HepG2 (cell line): ENCODE measurements at places on chromosomes 5 and 9.

GRCh38 chr9:135982499-135983207, 21.5 kb upstream of the UBAC1 start:
- DNase-seq, result no peak

DNA sequence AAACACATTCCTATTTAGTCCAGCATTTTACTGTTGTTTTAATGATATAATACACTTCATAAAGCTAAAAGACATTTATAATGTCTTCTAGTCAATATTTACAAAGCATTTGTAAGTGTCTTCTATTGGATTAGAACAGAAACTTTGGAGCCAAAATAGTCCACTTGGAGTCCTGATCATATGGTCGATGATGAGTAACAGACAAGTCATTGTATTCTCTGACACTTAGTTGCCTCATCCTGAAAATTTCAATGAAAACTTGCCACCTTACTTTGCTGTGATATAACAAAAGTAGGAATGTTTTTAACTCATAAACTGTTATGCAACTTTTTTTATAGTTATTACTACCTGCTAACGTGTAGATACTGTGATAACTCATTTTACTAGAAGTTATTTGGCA, 132.5 kb downstream of the GABRB2 start:
- no peak for DNase-seq

DNA sequence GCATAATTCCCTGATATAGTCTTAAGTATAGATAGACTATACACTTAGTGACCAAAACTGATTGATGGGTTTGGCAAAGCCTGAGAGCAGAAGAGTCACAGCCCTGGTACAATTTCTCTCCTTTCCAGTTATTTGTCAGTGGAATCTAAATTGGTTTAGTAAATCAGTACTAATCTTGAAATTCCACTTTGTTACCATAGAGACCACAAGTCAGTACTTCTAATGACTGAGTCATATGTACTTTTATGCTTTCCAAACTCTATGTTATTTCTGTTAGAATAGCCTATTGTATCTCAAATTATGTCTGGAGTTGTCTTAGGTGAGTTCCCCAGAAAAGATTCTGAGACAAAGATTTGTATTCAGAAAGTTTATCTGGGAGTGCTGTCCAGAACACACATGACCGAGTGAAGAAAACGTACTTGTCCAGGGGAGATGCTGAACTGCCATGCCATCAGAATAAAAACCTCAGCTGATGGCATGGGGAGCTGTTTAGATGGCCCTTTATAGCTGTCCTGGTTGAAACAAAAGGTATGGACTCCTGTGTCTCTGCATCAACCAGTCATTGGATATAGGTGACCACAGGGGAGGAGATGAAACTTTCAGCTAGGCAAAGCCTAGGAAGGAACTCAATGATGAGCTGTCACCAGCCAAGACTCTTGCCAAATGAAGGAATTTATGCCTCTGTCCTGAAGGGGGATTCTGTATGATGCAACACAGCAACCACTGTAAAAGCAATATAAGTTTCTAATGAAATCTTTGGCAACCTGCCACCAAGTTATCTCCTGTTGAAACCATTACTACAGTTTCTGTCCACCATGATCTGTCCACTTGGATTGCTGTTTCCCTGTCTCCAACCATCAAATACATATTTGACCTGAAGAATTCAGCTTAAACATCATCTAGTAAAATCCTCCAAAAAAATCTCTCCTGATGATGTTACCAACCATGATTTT, 18.0 kb upstream of the SMC2 start:
- no peak for DNase-seq

DNA sequence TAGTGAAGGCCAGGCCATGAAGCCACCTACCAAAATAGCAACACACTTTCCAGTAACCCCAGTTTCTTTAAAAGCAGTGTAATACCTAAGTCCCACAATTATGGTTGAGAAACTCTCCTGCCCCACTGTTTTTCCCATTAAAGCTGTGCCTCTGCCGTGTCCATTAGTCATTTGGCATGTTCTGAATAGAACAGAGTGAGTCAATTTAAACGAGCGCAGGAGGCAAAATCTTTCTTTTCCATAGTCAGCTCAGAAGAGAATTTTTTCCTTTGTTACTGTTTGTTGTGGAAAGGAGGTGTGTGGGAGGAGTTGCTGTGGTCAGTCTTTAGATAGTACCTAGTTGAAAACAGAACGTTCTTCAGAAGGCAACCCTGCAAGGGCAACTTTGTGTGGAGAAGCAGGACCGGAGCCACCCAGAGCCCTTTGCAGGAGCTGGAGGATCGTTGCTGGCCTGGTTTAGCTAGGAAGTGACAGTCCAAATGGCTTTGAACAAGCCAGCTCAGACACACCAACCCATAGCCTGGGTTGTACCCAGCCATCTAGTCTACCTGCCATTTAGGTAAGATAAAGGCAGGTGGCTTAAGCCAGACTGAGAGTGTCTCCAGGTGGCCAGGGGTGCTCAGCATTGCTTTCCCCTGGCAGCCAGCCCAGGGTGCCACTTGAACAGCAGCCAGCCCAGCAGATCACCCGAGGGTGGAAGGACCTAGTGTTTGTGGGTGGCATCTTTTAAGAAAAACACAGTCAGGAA, 30.4 kb downstream of the GADD45G start:
- no peak for DNase-seq

- no peak for DNase-seq
These were observed 94.1 kb downstream of the SNCAIP start for GRCh38 chr5:122406181-122406580.

- DNase-seq, result no peak
These were observed 182.0 kb upstream of the KLF4 start for GRCh38 chr9:107671588-107671987.

DNA sequence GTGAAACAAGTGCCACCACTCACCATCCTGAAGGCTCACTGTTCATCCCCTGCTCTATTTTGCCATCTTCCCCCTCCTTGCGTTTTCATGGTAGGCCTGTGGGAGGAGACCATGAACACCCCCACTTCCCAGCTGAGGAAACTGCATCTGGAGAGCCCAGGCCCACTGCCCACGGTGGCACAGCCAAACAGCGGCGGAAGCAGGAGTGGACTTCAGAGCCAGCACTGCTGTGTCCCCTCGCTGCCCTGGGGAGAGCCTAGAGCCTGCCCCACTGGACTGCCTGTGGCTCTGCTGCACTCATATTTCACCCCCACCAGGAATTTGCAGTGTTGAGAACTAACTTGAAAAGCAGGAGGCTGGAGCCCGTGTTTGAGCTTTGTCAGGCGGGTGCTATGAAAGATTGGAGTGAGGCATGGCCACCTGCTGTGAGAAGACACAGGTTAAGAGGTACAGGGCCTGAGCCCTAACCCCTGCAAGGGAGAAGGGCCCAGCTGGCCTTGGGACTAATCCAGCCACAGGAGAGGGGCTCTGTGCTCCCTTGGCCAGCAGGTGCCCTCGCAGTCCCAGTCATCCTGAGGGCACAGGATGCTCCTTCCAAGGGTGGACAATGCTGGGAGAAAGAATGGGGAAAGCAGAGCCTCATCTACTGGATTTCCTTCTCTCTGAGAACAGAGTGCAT, 79.0 kb downstream of the MACROH2A1 start:
- no peak for DNase-seq

GRCh38 chr5:164153469-164154172, 648.2 kb downstream of the MAT2B start:
- no peak for DNase-seq

DNA sequence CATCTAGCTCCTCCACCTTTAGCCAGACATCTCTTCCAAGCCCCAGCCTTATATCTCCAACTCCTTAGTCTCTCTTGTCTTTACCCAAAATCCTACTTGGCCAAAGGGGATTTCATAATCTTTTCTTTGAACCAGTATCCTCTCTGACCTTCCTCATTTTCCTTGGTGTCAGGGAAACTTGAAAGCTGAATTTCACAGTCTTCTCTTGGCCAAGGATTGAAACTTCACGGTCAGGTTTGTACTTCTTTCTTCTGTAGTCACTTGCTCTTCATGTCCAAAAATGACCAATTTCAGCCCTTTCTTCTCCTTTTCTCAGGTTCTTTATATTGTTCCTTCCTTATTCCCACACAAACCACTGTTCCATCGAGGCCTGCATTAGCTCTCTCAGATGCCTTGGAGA, 473.7 kb upstream of the KLF4 start:
- DNase-seq, result no peak
